ENCODE measurements at places on chromosomes 2 and 18.

DNA sequence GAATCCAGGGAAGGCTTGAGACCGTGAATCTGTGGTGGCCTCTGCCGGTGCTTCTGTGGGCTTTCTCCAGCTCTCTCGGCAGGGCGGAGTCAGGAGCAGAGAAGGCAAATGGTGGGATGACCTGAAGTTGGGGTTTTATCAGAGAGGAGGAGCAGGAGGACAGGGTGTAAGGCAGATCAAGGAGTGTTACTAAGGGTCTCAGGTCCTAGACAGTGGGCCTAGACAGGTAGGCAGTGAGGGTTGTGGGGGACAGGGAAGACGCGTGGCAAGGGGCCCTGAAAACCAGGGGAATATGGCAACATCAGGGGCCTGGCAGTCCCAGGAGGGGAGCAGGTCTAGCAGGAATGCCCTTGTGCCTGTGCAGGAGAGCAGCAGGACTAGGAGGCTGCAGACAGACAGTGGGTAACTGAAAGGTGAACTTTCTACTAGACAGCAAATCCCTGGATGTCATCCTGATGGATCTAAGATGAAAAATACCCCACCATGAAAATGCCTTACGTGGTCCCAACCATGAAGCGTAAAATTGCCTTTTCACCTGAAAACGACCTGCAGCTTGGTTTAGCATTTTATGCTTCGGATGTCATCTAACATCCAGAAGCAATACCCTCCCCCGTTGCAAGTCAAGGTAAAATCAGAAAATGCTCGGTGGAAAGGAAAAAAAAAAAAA, 42.1 kb downstream of the SRSF7 start:
- DNase-seq, result no peak

DNA sequence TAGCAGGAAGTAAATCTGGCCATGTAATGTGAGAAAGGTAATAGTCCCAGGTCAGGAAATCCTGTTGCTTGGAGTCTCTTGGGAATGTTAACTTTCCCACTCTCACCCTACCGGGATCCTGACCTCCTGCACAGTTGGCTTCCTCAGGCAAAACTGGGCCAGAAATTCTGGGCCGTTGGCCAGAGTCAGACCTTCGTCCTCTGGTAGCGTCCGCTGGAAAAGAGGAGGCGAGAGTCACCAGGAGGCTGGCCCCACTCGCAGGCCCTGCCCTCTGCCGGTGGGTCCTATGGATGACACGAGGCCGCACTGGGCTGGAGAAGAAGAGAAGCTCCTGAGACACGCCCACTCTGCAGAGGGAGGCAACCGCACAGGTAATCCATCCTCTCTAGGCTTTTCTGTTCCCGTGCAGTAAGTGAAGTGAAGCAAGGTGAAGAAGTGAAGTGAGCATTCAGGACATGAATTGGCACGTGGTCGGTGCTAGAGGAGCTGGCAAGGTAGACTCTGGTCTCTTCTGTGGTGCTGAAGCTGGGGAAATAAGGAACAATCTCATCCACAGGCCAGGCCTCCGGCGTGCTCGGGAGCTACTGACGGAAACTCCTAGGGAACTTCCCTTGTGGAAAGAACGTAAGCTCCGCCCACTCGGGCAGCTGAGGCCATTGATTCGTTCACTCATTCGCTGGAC, 182.7 kb upstream of the GLI2 start:
- DNase-seq, result no peak

DNA sequence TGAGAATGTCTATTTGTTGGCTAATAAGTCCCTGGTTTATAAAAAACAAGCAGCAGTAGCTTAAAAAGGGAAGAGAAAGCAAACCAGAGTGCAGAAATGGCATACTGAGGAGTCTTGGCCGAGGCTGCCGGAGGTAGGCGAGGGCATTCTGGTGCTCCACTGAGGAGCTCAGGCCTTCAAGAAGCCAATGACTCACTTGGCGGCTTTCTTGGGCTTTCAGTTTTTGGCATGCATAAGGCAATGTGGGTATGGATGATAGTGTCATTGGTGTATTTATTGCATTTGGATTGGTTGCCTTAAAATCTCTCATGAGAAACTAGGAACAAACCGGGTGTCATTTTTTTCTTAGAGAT, 119.6 kb upstream of the ARL5A start:
- DNase-seq, result no peak

GRCh38 chr2:48249025-48249424, 280.9 kb upstream of the STON1 start:
- no peak for DNase-seq

- DNase-seq, result no peak
Measured at GRCh38 chr2:239732666-239733010, 292.5 kb downstream of the NDUFA10 start.

GRCh38 chr2:2876331-2877221, 501.0 kb downstream of the EIPR1 start:
- no peak for DNase-seq

DNA sequence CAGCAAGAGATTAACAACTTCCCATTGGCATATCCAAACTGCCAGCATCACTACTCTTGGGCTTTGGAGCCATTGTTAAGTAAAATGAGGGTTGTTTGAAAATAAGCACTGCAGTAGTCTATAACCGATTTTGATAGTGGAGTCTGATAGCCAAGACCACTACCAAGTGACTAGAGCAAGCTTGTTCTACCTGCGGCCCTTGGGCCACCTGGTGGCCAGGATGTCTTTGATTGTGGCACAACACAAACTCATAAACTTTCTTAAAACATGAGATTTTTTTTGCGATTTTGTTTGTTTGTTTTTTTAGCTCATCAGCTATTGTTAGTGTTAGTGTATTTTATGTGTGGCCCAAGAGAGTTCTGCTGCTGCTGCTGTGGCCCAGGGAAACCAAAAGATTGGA, 11.0 kb downstream of the UBE2E3 start:
- no peak for DNase-seq

GRCh38 chr2:225006730-225007129, 35.5 kb downstream of the DOCK10 start:
- DNase-seq, result no peak

- no peak for DNase-seq
Measured at GRCh38 chr2:128503399-128504245, 185.0 kb upstream of the HS6ST1 start.

DNA sequence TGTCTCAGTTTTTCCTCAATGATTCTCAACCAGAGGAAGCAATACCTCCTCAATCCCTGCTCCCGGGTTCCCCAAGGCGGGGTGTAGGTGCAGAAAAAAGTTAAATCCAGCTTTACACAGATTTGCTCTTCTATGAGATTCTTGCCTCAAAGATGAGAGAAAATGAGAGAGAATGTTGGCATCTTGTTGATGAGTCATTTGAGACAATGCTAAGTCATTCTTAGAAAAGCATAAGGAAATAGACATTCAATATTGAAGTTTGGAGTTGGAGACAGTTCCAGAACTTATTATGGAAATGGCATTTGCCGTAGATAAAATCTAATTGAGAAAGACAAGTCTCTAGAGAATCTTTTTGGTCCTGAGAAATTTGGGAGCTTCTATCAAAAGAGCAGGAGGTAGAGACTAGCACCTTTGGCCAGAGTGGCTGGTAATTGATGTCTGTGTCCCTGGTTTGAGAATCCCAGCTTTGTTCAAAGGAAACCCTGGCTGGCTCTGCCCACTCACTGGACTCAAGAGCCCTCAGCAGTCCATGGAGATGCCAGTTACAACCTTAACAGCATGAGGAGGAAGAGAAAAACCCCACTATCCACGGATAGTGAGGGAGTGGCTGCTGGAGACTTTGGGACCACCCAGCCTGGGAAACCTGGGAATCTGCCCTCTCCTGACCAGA, 181.2 kb downstream of the FAM124B start:
- DNase-seq, result no peak

GRCh38 chr2:64093341-64093740, 50.9 kb downstream of the PELI1 start:
- DNase-seq, result no peak

DNA sequence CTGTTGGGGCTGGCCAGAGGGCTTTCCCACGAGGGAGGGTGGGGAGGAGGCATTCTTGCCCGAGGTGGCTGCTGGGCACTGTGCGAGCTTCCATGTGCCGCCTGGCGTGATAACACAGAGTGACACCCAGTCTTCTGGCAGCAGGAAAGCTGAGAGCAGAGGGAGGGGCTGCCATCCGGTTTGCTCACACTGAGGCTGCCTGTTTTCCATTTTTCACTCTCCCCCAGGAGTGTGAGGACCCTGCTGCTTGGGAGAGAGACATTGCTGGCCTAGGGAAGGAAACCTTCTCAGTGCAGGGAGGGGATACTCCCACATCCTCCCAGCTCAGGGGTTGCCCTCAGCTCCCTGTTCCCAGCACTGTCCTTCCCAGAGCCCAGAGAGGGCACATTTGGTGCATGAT, 73.1 kb downstream of the INHBB start:
- no peak for DNase-seq

DNA sequence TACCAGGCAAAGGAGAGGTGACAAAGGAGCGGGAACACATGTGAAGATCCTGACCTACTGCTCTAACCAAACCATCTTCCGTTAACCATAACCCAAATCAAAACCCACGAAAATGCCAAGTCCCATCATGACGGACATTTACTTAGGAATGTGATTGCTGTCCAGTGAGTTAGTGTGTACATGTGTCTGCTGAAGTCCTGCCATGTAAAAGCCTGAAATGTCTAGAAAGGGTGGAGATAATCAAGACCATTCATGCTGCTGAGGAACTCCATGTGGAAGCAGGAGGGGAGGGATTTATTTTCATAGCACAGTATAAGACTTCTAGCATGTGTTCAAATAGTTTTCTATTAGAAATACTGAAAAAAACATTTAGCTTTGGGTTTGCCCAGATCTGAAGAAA, 137.0 kb upstream of the BOD1L2 start:
- DNase-seq, result no peak

- DNase-seq, result no peak
Measured at GRCh38 chr2:218431878-218432277, 13.0 kb downstream of the VIL1 start.

DNA sequence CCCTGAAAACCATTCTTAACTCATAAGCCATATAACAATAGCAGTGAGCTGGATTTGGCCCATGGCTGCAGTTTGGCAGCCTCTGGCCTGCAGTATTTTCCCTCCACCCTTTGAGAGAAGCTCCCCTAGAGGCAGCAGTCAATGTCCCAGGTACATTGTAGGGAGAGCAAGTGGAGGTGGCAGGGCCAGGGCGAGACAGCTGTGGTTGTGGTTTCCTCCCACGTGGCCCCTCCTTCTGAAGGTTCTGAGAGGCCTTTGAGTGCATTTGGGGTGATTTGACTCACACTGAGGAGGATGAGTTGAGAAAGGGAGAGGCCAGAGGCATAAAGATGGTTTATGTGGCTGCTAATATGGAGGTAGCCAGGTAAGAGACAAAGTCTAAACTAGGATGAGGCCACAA, 45.5 kb upstream of the LDAH start:
- no peak for DNase-seq

- DNase-seq, result no peak
Measured at GRCh38 chr18:35610089-35610488, 28.5 kb downstream of the GALNT1 start.

GRCh38 chr2:236790963-236791362, 221.3 kb downstream of the ACKR3 start:
- no peak for DNase-seq

- DNase-seq, result no peak
Measured at GRCh38 chr2:115880558-115880957, 1438.1 kb downstream of the DPP10 start.

DNA sequence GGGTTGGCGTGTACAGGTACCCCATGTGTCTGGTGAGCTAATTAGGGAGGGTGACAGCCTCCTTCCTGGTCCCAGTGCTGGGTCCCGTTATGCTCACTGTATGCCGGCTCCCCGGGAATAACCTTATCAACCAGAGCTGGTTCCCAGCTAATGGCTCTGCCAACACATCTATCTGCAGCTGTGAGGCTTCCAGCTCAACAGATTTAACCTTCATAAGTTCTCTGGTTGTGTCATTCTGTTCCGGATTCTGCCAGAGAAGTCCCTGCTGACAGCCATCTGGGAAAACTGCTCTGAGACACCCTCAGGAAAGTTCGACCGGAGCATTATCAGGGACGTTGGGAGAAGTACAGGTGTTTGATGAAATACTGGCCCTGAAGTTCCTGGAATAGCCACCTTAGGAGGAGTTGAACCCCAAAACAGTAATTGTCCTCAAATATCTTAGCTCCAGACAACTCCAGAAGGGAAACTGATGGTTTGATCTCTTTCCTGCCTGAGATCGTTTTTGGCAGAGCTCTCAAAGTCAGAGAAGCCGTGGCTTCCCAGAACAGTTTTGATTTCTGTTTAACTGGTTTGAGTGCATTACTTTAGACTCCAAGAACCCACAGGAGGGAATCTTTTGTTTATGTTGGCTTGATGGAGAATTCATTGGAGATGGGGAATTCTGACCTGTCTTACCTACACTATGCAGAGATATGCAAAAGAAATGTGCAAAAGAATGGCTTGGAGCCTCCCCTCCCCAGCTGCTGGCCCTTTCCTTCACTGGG, 39.4 kb upstream of the TXNDC2 start:
- no peak for DNase-seq

GRCh38 chr18:3340682-3341097, 78.8 kb downstream of the MYL12B start:
- DNase-seq, result no peak

DNA sequence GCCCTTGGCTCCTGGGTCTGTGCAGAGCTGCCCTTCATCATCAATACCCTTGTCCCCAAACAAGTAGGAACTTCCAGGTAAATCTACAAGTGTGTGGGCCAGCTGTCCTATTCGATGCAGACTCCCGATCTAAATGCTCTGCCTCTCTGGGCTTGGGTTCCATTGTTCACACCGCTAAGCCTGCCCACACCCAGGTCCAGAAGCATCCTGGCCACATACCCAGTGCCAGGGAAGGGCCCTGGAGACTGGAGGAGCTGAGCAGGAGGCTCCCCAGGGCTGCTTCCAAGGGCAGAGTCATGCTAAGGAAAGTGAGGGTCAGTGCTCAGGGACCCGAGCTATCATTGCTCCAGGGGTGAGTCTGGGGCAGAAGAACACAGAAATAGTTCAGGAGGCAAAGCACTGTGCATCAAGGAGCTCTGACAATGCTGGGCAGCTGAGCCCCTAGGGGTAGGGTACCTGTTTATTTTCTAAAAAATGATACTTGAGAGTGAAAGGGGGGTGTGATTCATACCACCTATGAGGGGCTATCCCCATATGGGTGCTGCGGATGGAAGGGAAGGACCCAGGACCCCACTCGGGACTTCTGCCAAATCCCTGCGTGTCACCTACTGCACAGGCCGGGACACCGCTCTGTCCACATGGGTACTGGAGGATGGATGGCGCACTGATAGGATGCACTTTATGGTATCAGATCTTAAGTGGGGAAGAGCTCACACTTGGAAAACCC, 25.8 kb upstream of the TWIST2 start:
- DNase-seq, result no peak

GRCh38 chr2:120624738-120625446, 110.8 kb upstream of the GLI2 start:
- DNase-seq, result no peak

GRCh38 chr2:106858810-106859209, 27.2 kb downstream of the ST6GAL2 start:
- no peak for DNase-seq

Measured in SW 1271 (cell line).